NCI-H2081 (cell line): ENCODE measurements at places on chromosomes 2 and 18.
A peak's percentile ranks its signal among the peaks of the same experiment; 100 is the strongest.

- DNase-seq = no peak
Observed at GRCh38 chr2:88321449-88322248, 130.8 kb downstream of the FOXI3 start.

- DNase-seq = no peak
Observed at GRCh38 chr18:52716973-52717372, 377.0 kb downstream of the DCC start.

GRCh38 chr18:13895505-13896033, 19.8 kb downstream of the MC2R start:
- DNase-seq = no peak

- DNase-seq = no peak
Observed at GRCh38 chr2:30514134-30514847, 67.2 kb downstream of the LCLAT1 start.

- DNase-seq = no peak
Observed at GRCh38 chr18:3713166-3713565, 263.2 kb downstream of the TGIF1 start.

DNA sequence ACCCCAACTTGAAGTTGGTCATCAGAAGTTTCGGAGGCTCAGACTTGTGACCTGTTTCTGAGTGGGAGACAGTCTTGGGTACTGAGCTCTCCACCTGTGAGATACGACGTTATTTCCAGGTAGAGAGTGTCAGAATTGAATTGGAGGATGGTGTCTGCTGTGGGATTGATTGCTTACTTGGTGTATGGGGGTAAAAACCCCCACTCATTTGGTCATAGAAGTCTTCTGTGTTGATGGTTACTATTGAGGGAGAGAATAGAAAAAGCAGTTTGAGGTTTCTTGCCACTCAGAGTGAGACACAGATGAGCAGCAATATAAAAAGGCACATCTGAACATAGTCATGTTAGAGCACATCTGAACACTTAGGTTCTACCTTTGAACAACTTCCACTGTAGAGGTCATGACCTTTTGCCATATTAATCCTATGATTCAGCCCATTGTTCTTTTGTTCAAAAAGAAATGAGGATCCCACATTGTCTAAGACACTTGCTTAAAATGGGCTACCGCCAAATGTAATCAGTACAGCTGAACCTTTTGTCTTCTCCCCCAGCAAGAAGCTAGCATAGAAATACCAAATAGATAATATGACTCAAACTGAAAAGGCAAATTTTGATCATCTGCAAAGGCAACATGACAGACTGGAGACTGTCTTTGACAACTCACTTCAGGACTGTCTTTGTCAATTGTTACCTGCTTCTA, 73.3 kb downstream of the NAB1 start:
- DNase-seq = no peak

DNA sequence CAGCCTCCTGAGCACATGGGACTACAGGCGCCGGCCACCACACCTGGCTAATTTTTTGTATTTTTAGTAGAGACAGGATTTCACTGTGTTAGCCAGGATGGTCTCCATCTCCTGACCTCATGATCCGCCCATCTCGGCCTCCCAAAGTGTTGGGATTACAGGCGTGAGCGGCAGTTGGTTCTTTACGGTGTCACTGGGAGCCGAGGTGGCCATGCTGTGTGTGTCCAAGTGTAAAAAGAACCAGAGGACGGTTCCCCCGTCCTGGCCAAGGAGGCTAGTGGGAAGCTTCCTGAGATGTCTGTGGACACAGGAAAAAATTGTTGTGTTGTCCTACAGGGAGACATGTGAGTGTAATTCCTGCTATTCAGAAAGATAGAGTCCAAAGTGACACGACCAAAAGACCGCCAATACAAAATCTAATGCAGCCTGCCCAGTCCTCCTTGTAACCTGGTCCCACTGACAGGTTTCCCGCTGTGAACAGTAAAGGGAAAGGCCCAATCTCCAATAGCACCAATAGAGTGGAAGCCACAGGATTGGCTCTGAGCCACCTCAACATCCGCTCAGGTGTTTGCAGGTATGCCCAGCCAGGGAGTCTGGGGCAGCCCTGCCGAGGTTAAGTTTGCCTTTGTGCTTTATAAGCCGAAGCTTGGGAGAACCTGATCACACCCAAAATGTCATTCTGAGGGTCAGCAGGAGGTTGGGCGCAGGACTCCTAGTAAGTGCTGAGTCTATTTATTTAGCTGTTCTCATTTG, 40.6 kb downstream of the NCK2 start:
- DNase-seq = no peak

DNA sequence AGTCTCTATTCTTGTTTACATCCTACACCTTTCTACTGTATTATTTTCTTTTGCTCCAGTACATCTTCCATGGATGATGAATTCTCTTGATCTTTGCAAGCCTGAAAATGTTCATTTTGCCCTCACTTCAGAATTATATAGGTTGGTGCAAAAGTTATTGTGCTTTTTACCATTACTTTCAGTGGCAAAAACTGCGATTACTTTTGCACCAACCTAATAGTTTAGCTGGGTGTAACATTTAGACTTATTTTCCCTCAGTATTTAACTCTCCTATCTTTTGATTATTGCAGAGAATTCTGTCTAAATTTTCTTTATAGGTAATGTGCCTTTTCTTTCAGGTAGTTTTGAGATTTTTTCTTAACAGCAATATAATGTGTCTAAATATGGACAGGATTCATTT, 81.8 kb downstream of the SS18 start:
- DNase-seq = no peak

DNA sequence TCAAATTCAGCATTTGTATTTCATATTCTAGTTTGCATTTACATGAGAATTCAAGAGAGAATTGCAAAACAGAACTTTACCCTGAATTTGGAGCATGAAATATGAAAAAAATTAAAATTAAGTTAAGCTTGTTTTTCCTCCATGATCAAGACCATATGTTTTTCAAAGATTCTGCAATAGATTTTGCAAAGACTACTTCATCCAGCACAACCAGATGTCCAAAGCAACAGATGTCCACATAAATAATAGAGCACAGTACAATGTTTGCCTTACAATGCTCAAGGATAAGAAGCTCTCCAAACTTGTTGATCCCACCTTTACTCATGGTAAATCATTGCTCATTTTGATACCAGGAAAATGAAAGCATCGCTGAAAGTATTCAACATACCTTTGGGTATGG, 25.6 kb downstream of the FAP start:
- DNase-seq = no peak

DNA sequence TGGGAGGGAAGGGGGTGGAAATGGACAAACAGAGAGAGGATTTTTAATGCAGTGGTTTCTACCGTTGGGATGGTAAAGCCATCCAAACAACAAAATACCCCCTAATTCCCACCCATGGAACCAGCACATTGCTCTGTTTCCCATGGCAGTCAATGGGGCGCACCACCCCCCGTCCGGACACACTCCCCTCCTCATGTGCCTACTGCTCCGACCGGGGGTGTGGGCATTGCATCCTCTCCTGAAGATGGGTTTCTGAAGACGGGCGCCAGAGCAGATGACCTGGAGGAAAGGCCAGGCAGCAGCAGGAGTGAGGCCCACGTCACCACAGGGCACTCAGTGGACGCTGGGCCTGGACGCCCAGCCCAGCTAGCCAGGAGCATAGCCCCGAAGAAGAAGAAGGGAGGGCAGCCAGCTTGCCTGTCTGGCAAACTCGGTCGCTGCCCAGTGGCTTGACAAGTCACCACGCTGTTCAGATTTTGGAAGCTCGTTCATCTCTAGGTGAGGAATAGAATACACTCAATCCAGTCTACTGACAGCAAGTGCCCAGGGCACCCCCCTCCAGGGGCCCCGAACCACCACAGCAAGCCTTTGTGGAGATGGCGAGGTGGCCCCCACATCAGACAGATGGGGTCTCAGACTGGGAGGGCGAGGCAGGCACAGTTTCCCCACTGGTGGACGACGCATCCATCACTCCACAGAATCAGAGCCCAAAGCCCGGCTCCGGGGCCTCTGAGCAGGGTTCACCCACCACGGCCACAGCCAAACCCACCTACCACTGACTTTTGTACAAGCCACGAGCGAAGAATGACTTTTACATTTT, 296.2 kb upstream of the SALL3 start:
- DNase-seq = no peak

- DNase-seq = no peak
Observed at GRCh38 chr2:173999272-173999671, 34.1 kb upstream of the SP3 start.

DNA sequence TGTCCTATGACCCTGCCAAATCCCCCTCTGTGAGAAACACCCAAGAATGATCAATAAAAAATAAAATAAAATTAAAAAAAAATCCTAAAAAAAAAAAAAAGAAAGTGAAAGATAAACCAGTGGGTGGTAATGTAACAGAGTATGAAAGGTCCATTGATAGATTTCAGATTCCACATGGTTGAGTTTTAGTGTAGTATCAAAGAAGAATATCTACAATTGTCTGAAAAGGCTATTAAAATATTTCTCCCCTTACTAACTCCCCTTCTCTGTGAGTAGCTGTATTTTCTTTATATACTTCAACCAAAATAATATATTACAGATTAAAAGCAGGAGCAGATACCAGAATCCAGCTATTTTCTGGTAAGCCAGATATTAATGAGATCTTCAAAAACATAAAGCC, 92.8 kb downstream of the SPRED2 start:
- DNase-seq = no peak

DNA sequence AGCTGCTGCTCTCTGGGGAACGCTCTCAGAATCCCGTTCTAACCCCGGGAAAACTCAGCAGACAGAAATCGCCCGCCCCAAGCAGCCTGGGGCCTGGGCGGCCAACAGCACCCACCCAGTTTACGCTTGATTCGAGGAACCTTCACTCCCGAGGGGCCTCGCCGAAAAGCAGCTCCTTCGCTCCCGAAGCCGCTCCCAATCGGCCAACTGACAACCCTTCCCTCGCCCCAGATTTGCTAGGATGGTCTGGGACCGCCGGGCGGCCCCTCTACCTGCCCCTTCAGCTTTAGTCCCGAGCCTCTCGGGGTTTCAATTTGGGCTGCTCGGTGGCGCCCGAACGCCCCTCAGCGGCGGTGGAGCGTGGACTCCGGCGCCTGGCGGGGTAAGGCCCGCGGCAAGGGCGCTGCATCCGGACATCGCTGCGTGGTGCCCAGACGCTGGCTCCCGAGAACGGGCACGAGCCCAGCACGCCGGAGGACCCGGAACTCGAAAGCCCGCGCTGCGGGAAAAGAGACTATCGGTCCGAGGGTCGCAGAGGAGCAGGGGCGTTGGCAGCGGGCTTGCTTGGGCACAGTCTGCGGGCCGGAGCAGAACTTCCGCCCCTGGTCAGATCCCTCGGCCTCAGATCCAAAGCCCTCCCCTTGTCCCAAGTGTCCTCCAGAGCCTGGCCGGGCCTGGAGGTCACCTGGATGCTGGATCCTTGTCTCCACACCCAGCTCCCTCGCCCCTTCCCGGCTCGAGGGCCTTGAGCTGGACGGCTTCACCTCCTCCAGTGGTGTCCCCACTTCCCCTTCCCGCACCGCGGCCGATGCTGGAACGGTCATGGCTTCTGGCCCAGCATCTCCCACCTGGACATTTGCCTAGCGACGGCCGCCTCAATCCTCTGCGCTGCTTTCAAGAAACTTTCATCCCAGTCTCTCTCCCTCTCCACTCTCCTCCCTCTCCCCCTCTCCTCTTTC, 3.0 kb upstream of the OTX1 start:
- no peak for DNase-seq

DNA sequence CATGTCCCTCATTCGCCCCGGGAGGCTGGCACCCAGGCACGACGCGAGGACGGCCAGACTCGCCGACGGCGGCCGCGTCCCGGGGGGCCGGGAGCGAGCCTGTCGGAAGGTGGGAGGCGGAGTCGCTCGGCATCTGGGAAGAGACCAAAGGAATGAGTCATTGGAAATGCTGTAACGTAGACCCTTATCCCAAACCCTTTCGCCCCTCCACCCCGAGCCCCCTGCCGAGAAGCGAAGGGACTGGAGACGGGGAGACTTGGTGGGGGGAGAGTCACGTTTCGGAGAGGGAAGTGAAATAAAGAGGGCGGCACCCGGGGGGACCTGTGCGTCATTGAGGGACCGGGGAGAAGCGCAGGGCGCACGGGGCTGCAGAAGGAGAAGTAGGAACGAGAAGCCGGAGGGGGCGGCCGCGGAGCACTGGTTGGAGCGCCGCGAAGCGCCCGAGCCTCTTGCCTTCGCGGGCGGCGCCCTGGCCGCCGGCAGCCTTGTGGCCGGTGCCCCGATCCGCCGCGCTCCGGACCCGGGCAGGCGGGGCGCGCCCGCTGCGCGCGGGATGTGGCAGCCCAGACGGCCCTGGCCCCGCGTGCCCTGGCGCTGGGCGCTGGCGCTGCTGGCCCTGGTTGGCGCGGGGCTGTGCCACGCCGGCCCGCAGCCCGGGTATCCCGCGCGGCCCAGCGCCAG, at the start of gene EMILIN2:
TSS of gene EMILIN2 (plus strand) at position 371 of the 681 bp plus-strand sequence. CDS start at position 554, 183 bp downstream.
- DNase-seq = no peak

- no peak for DNase-seq
Observed at GRCh38 chr2:44801289-44801840, 140.1 kb upstream of the SIX3 start.

DNA sequence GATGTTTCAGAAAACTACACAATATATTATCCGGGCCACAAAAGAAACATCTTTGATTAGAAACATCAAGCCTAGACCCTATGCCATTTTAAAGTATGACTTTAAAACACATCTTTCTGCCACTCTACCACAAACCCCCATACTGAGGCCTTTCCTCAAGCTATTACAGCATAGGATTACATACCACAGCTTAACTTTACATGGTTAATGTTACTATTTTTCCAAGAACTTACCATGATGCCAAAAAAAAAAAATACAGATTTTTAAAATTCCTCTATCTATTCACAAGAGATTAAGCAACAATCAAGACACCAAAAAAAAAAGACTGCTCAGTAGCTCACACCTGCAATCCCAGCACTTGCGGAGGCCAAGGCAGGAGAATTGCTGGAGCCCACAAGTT, 9.0 kb downstream of the NCKAP1 start:
- no peak for DNase-seq

DNA sequence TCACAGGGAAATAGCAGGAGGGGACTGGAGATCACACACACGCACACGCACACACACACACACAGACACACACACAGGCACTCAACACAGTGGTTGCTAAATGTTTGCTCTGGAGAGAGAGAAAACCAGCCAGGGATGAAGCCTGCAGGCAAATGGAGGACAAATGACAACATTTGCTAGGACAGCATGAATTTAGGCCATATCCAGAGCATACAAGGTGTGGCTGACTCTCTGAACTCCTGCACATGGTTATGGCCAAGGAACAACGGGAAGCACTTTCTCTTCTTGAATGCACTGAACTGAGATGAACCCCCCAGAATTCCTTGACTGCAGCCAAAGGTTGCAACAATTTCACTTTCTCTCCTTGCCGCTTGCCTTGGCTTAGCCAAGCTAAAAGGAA, 230.0 kb upstream of the RASGRP3 start:
- no peak for DNase-seq

DNA sequence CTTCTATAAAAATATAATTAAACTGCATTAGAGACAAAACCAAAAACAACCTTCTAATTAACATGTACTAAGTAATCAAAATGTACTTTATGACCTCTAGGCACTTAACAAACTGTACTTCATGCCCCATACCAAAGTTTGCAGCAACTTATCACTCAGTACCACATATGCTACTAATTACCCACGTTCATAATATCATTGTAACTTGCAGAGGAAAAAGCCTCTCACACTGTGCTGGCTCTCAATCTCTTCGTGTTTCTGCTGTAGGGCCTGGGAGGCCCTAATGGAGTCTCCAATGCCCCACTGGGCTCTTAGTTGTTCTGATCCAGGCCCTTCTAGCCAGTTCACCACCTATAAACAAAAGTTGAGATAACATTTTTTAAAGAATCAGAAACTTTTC, 82.1 kb upstream of the CCDC141 start:
- no peak for DNase-seq

GRCh38 chr2:75076088-75076487, 117.6 kb downstream of the POLE4 start:
- peak; percentile 76 for DNase-seq
